ENCODE measurements at places on chromosomes 13 and 19.

- no peak for DNase-seq
These were observed 8.3 kb upstream of the CDC42EP5 start for GRCh38 chr19:54481326-54481930.

- DNase-seq: no peak
These were observed 16.9 kb downstream of the ZC3H4 start for GRCh38 chr19:47096721-47097120.

DNA sequence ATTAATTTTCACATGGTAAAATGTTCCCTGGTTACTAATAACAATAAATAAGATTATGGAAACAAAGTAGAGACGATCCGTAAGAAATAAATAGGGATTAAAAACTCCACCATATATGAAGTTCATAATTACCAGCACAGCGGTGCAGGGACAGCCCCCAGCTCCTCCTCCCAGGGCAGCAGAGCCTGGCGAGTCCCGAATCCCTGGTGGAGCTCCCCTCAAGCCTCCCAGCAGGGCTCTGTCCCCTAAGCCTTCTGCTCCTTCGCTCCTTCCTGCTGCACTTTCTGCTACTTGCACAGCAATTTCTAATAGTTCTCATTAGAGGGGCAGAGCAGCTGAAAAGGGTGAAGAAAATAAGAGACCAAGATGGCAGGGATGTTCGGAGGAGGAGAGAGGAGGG lies 43.6 kb downstream of the RASA3 start:
- DNase-seq: no peak

GRCh38 chr13:35621989-35622388 lies 145.5 kb upstream of the MAB21L1 start:
- DNase-seq: no peak

- DNase-seq: no peak
These were observed 8.5 kb downstream of the UNC13A start for GRCh38 chr19:17679526-17680229.

DNA sequence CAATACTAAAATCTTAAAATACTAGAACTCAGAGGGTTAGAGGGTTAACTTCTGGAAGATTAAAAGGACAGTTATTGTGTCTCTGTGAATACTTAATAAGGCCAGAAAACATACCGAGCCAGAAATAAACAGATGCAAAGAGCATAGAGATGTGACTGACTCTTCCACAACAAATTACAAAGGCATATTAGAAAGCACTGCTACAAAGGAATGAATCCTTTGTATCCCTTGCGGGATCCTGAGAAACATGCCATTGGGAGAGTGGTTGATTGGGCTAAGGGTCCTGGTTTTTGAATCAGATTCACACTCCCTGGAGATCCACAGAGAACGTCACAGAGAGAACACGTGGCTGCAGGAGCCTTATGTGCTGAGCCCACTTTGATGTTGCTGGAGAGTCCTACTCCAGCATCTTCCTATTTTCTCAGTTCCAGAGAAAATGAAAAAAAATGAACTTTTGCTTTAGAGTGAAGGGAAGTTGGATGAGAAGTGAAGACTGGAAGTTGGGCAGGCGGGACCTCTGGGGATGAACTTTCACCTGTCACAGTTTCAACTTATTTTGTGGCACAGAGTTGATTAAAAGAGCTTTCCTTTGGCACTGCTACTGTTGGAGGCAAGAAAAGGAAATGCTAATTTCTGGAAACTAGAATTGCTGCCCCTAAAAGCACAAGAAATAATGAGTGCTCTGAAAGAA lies 309.9 kb downstream of the DCT start:
- no peak for DNase-seq

DNA sequence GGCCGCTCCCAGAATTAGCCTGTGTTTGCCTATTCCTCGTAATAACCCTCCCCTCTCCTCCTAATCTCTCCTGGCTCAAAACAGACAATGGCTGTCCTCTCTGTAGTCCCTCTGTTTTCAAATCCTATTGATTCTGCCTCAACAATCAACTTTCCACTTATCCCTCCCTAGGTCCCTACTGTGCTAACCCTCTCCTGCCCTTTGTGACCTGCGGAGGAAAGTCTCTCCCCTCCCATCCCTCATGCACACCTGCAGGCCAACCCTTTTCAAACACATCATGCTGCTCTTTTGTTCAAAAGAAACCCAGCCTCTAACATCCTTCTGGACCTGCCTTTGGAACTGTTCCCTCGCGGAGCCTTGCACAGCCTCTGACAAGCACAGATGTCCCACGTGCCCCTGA lies 37.3 kb downstream of the CILP2 start:
- no peak for DNase-seq

- DNase-seq: no peak
These were observed 20.4 kb downstream of the RBM26 start for GRCh38 chr13:79385694-79386093.

GRCh38 chr19:47432091-47432490 lies 12.8 kb upstream of the MEIS3 start:
- no peak for DNase-seq

DNA sequence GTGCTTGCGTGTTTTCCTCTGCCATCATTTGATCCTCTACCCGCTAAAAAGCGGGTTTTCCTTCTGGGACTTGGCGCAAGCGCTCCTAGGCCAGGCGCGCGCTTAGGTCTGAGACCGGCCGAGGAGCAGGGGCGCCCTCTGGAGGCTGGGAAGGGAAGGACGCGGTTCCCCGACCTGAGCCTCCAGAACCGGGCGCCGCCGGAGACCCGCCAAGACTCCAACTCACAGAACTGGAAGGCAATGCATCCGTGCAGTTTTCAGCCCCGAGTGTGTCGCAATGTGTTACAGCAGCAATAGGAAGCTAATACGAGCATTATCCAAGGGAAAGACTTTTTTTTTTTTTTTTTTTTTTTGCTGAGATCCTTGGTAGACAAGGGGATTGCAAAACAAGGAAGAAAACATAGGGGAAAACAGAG lies 190.9 kb downstream of the COL4A1 start:
- peak; percentile 27 for DNase-seq

Data from stimulated activated CD8-positive, alpha-beta memory T cell treated with anti-CD3 and anti-CD28 coated beads, Interleukin-4, amount 100 ng/mL, for 24 hours (primary cell).